ENCODE measurements at places on chromosomes 2 and 18.
A peak's percentile ranks its signal among the peaks of the same experiment; 100 is the strongest.

- DNase-seq, result peak; percentile 72
Observed at GRCh38 chr2:112869258-112869842, 32.8 kb upstream of the IL1B start.

GRCh38 chr2:75632091-75632701, 14.4 kb upstream of the MRPL19 start:
- DNase-seq, result no peak

GRCh38 chr2:118014492-118014824, 588 bp upstream of the CCDC93 start:
- DNase-seq, result no peak

- no peak for DNase-seq
Observed at GRCh38 chr2:96618596-96619283, 19.4 kb downstream of the KANSL3 start.

GRCh38 chr2:239962890-239963591, 62.1 kb downstream of the NDUFA10 start:
- no peak for DNase-seq

- no peak for DNase-seq
Observed at GRCh38 chr18:54163453-54163852, 61.0 kb downstream of the MBD2 start.

DNA sequence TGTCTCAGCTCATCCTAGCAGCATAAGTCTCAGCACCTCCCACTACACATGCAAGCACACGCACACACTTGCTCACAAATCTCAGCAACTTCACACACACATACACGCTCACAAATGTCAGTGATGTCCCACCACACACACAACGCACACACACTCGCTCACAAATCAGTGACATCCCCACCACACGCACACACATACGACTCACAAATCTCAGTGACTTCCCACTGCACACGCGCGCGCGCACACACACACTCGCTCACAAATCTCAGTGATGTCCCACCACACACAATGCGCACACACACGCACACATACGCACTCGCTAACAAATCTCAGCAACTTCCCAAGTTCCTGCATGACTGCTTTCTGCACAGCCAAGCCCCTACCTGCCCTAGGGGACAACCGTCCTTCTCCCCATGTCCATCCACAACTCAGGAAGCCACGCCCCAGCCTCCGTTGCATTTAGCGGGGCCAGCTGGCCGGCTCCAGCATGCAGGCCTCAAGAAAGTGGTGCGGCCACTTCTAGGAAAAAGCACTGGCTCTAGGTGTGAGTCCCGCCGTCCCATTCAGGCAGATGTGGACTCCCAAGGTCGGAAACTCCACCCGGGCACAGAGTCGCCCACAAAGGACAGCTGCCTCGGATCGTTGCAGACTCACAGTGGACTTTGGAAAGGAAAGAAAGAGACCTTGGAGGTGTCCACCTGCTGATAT, 180.1 kb upstream of the SALL3 start:
- no peak for DNase-seq

GRCh38 chr2:84165256-84165655, 293.8 kb downstream of the SUCLG1 start:
- no peak for DNase-seq

DNA sequence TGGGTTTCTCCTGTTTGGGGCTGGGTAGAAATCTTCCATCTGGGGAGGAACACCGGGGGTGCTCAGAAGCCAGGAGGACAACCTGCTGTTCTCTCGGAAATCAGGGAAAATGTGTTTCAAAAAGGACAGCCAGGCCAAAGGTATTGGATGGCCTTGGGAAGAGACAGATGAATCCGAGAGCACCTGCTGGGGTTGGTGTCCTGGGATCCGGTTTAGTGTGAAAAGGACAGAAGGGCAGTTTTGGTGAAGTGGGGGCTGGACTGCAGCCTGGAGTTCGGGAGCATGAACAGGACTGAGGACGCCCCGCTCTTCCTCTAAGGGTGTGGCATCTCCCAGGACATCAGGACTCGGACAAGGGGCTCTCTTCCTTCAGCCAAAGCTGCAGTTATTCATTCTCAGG, 24.9 kb upstream of the SNTG2 start:
- no peak for DNase-seq

- DNase-seq, result no peak
Observed at GRCh38 chr2:20986024-20986939, 57.6 kb downstream of the APOB start.

DNA sequence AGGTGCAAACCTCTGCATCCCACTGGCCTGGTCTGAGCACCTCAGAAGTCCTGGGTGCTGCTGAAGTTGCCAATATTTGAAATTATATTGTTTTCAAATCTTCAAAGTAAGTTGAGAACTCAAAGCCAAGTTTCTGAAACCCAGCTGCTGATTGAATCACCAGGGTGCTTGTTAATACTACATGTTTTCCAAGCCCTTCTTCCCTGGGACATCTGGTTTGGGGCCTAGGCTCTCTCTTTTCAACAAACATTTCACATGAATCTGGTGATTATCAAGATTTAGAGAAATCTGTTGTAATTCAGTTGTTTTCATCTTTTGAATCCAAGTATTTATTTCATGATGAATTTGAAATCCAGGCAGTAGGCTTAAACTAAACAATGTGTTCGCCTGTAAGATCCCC, 24.4 kb downstream of the MLPH start:
- no peak for DNase-seq

DNA sequence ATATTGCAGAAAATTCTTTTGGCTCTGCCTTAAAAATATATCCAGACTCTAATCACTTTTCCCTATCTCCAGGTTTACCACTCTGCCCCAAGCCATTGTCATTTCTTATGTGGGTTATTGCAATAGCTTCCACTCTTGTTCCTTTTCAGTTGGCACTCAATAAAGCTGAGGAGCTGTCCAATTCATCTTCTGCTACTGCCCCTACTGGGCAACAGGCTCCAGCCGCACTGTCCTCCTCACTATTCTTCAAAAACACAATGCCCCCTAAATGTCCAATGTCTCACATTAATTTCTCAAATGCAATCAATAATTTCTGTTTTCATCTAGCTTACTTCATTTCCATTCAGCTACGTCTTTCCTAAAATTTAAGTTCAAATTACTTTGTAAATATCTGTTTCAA, 1262.5 kb upstream of the CDH2 start:
- DNase-seq, result no peak

DNA sequence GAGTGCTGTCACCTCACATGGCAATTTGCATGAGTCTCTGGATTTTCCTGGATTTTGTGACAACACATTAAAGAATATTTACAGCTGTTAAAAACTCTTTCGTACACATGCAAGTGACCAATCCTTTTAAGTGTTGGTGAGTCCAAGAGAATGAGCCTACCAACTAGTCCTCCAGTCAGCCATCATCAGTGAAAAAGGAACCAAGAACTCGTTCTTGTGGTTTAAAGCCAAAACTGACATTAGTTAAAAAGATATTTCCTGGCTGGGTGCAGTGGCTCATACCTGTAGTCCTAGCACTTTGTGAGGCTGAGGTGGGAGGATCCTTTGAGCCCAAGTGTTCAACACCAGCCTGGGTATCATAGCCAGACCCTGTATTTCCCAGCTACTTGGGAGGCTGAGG, 215.4 kb upstream of the ITGA4 start:
- no peak for DNase-seq

GRCh38 chr18:11308499-11308898, 159.1 kb upstream of the PIEZO2 start:
- DNase-seq, result no peak

All from retinal pigment epithelial cell (primary cell).